ENCODE measurements at places on chromosomes 16 and 17.

GRCh38 chr17:27602721-27603420, 28.1 kb upstream of the LGALS9 start:
- peak; percentile 73 for DNase-seq

GRCh38 chr17:82560252-82560642, 40.7 kb downstream of the FOXK2 start:
- DNase-seq = no peak

- DNase-seq = no peak
Observed at GRCh38 chr17:48672340-48672739, 46.2 kb upstream of the HOXB9 start.

DNA sequence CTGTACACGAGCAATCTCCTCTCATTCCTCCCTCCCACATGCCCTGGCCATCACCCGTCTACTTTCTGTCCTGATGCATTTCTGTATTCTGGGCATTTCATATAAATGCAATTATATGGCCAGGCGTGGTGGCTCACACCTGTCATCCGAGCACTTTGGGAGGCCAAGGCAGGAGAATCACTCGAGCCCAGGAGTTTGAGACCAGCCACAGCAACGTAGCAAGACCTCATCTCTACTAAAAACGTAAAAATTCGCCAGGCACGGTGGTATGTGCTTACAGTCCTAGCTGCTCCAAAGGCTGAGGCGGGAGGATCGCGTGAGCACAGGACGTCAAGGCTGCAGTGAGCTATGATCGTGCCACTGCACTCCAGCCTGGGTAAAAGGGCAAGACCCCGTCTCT, 4.8 kb downstream of the MEAK7 start:
- DNase-seq = no peak

DNA sequence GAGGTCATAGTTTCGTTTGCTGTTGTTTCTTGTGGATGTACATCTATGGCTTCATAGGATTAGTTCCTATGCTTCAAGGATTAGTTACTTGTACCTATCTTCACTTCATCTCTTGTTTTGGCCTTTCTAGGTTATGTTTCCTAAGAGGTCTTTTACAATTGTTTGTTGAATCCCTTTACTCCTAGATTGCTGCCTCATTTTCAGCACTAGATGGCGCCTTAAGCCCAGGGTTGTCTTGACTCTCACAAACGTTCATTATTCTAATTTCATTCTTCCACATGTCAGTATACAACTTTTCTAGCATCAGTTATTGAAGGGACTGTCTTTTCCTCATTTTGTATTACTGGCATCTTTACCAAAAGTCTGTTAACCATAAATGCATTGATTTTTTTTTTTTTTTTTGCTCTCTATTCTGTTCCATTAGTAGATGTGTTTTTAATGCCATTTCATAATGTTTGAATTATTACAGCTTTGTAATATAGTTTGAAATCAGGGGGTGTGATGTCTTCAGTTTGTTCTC, 45.0 kb upstream of the NACA2 start:
- DNase-seq = peak; percentile 76

DNA sequence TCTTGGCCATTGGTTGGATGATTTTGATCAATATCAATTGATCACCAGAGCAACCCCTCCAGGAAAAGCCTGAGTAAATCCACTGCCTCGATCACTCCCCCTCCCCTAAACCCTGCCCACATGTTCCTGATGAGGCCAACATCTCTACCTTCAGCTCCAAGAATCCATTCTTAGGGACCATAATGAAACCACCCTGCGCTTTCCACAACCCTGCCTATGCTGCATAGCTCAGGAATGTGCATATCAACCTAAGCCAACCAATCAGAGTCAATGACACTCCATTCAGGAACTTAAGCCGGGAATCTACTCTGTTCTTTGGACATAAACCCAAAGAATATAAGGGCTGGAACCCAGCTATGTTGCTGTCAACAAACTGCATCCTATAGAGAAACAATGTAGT, 86.3 kb downstream of the MYH11 start:
- peak; percentile 32 for DNase-seq
